ENCODE measurements at places on chromosomes 2 and 18.

GRCh38 chr2:179513181-179513580 is 248.5 kb upstream of the SESTD1 start:
- DNase-seq: no peak

DNA sequence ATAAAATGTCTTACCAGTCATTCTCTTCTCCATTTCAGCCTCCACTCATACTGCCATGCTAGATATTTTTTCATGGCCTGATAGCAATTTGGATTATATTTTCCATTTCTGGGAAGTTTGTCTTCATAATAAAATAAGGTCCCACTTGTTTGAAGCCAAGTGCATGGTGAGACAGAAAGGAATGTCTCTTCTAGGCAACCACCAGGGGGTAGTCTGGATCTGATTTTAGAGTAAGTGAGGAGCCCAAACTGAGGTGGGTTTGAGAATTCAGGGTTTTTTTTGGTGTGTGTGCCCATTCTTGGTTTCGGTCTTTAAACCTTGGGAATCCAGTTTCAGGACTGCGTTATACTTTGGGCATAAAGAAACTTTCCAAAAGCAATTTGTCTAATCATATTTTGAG is 315.5 kb downstream of the RPRM start:
- DNase-seq: peak; percentile 23

GRCh38 chr2:11498543-11499034 is 32.6 kb upstream of the E2F6 start:
- DNase-seq: no peak

DNA sequence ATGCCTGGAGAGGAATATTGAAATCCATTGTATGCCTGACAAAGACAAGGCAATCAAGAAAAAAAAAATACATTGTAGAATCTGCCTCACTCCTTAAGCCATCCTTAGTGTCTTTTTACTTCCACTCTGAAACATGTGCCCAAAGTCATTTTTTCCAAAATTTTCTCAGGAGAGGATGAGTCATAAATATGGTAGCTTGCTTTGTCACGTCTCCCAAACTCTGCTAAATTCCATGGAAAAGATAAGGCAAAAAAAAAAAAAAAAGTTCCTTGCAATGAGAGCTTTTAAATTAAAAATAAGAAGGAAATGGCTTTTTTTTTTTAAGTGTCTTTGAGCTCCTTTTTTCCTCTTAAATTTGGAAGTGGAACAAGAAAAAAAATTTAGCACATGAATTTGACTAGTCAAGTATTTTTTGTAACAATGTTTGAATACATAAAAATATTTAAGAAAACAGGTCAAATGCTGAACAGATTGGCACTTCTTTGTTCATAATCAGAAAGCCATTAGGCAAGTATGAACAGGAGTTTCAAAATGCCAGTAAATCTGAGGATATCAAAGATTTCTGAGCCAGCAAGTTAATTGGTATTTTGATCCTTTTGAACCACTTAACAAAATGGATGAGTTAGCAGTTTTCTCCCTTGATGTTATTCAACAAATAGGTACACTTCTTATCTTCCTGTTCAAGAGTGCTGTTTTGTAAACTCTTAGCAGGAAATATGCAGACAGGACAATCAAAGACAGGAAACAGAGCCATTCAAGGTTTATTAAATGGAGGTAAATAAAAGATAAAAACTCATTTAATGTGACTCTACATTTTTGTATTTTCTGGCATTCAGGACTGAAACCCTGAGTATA is 247.3 kb upstream of the SP5 start:
- DNase-seq: no peak

- DNase-seq: no peak
Observed at GRCh38 chr2:70941186-70941585, 5.5 kb downstream of the ATP6V1B1 start.

DNA sequence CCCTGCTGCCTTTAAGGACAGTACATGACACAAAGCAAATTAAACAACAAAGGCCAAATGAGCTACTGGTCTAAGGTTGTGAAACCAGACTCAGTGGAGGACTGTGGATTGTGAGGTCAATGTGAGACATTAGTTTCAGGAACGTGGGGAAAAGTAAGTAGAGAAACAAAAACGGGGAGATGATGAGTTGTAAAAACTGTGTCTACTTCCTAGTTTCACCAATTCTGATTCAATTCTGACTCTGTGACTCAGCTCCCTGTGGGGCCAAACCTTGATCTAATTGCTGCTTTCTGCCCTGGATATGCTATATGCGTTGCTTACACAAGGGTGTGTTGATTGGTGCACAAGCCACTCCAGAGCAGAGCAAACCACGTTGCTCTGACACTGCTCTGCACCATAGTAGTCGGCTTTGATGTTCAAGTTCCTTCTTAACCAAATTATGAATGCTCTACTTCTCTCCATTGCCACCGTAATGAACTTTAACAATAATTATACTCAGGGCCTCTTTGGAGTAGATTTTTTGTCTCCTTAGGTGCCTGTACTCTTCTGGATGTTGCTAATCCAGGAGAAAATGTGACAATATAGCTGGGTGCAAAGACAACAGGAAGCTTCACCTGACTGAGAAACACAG is 1640.1 kb upstream of the CELF4 start:
- no peak for DNase-seq

GRCh38 chr2:68537011-68537410 is 69.6 kb downstream of the APLF start:
- no peak for DNase-seq

DNA sequence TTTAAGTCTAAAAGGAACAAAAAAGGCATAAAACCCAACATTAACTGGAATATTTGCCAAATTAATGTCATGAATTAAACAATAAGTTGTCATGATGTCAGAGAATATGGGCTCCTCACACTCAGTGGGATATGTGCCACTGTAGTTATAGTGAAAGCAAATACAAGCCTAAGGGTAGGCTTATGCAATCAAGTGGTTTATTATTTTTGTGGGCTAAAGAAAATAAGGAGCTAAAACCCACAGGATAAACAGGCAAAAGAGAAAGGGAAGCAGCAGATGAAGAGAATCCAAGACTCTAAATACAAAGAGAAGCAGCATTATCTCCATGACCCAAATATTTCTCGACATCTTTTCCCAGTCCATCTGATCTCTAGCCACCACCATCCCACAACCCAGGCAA is 17.5 kb downstream of the YWHAQ start:
- no peak for DNase-seq
